ENCODE measurements at places on chromosomes 7 and 10. TPM values are rescaled to one million over a fixed set of nuclear protein-coding genes. Genes with fewer than 3 reads are reported as not detected.

Gene SEC23IP
- 69.9 TPM for total RNA-seq

Gene EN2
- total RNA-seq = not detected

Gene RADIL
- total RNA-seq = 0.14 TPM

Gene DNAH11
- total RNA-seq = 1.9 TPM

Gene FAM25G
- not detected for total RNA-seq

Gene HYAL4
- total RNA-seq = not detected

Gene PAX2
- not detected for total RNA-seq

Gene UBE2D1
- total RNA-seq = 12.8 TPM

Gene SPDYE6
- not detected for total RNA-seq

Gene OR2F2
- total RNA-seq = not detected

Gene LRRD1
- not detected for total RNA-seq
